ENCODE measurements at places on chromosomes 16 and 17. TPM values are rescaled to one million over a fixed set of nuclear protein-coding genes. Genes with fewer than 3 reads are reported as not detected.

Gene C1QTNF8
- total RNA-seq: not detected

Gene RUNDC3A
- total RNA-seq: 0.92 TPM

Gene SLC6A4
- total RNA-seq: 0.46 TPM

Gene PITPNM3
- 25.0 TPM for total RNA-seq

Gene EXOC3L1
- total RNA-seq: 0.99 TPM

All from airway epithelial cell (primary cell).